Fibroblast of villous mesenchyme (primary cell): ENCODE measurements at places on chromosomes 6 and 20. TPM values are rescaled to one million over a fixed set of nuclear protein-coding genes. Genes with fewer than 3 reads are reported as not detected.

Gene CFB
- total RNA-seq = 3.5 and 12.1 TPM in 2 replicates

Gene DZANK1
- total RNA-seq = 0.64 and 1.3 TPM in 2 replicates

Gene PAK5
- not detected in 2 replicates for total RNA-seq

Gene SLC2A10
- total RNA-seq = 45.4 and 52.7 TPM in 2 replicates

Gene HLA-G
- not detected in 2 replicates for total RNA-seq

Gene PHF20
- total RNA-seq = 32.5 and 34.5 TPM in 2 replicates

Gene OLIG3
- not detected in 2 replicates for total RNA-seq

Gene HSPA12B
- total RNA-seq = under 0.01 TPM in 1 of 2 replicates, not detected in the other

Gene GNAS-AS1
- 0.43 and 0.64 TPM in 2 replicates for total RNA-seq

Gene MMS22L
- 11.6 and 19.4 TPM in 2 replicates for total RNA-seq

Gene NOX3
- not detected in 2 replicates for total RNA-seq

Gene ITPR3
- 15.1 and 20.6 TPM in 2 replicates for total RNA-seq

Gene TNFAIP3
- total RNA-seq = 3.5 and 3.9 TPM in 2 replicates

Gene HFE
- 7.4 and 15.5 TPM in 2 replicates for total RNA-seq

Gene OPRM1
- not detected in 2 replicates for total RNA-seq

Gene PPIL6
- total RNA-seq = 0.97 and 1.7 TPM in 2 replicates

Gene BPIFB4
- total RNA-seq = not detected in 2 replicates

Gene RXRB
- total RNA-seq = 16.8 and 22.5 TPM in 2 replicates

Gene GRIK2
- total RNA-seq = 15.1 and 20.6 TPM in 2 replicates

Gene GGTLC1
- not detected in 2 replicates for total RNA-seq

Gene MYO6
- total RNA-seq = 14.2 and 15.1 TPM in 2 replicates

Gene LTB
- 0.32 TPM in 1 of 2 replicates, not detected in the other for total RNA-seq

Gene LINC00237
- not detected in 2 replicates for total RNA-seq

Gene AVP
- not detected in 2 replicates for total RNA-seq

Gene EFCAB8
- 0.32 and 1.3 TPM in 2 replicates for total RNA-seq

Gene STAU1
- total RNA-seq = 54.4 and 56.6 TPM in 2 replicates

Gene CTAGE9
- total RNA-seq = not detected in 2 replicates

Gene RIPOR3
- total RNA-seq = 28.1 and 29.3 TPM in 2 replicates

Gene SPDEF
- total RNA-seq = under 0.01 TPM in 2 replicates

Gene TPD52L1
- total RNA-seq = 9.7 and 9.9 TPM in 2 replicates
